ENCODE measurements at places on chromosomes 5 and 9.

- DNase-seq, result no peak
These were observed 93.2 kb downstream of the CDO1 start for GRCh38 chr5:115723220-115723619.

DNA sequence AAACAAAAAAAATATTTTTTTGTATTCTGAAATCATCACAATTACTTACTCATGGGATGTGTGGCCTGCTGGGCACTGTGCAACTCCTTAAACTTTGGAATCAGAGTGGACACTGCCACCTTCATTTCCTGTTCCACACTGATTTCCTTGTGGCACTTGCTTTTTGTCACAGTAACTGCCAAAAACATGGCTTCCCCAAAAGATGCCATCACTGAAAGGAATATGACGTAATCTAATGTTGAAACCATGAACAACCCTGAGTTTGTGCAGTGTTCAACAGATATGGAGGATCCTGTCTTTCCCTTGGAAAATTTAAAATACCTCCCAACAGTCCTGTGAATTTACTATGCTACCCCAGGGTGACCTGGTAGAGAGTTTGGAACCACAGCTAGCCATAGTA is 12.6 kb upstream of the IL12B start:
- DNase-seq, result no peak

- DNase-seq, result no peak
These were observed 498.8 kb upstream of the ZNF608 start for GRCh38 chr5:125245216-125245615.

DNA sequence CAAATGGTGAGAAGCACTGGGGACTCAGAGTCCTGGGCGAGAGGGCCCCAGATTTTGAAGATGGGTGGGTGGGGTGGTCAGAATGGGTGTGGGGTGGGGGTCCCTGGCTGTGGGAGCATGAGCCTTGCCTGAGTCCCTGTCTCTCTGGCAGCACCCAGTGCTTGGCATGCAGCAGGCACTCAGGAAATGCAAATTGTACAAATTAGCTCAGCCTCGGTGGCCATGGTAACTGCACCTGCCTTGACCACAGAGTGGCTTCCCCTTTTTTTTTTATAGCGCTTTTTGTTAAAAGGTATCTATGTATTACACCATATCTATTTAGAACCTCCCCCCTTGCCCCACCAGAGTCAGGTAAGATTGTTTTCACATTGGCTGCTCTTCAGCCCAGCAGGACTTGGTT is 19.2 kb upstream of the PITX1 start:
- DNase-seq, result no peak

DNA sequence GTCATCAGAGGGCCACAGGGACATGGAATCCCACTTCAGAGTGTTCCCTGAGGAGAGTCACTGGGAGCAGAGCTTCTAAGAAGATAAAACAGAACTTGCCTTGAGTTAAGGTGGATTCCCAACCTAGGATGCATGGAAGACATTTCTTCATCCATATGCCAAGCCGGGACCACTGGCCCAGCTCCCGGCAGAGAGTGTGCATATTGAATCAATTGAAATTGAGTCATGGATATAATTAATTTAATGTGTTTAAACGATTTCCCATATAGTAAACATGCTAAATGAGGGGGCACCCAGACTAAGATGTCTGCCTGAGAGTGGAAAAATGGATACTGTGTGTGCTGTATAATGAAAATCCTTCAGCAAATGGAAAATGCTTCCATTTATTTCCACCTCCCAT is 194.4 kb upstream of the TBC1D2 start:
- no peak for DNase-seq

GRCh38 chr9:87909310-87910041 is 8.3 kb upstream of the SPATA31C1 start:
- no peak for DNase-seq

DNA sequence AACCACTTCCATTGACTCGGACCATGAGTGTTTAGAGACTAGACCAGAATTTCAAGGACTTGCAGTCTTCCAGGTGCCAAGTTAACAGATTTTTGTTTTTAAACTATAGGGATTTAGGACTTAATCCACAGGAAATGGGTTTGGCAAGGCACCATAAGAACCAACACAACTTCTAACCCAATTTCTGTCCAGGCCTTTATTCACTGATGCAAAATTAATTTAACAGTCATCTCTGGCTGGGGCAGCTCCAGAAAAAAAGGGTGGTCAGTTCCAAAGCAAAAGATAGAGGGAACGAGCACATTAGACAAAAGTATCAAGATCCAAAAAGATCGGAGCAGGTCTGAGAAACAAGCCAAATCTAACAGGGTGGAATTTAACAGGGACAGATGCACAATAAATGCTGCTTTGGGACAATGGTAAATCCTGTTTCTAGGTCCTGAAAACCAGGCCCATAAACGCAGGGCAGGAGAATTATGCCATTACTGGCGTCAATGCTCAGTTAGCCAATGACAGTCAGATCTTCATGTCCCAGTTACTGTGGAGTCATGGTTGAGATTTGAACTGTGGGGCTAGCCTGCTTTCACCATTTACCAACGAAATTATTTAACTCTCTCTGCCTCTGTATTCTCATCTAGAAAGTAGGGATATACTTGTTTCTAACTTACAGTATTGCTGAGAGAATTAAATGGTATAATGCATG is 590.8 kb upstream of the BRINP1 start:
- DNase-seq, result no peak

DNA sequence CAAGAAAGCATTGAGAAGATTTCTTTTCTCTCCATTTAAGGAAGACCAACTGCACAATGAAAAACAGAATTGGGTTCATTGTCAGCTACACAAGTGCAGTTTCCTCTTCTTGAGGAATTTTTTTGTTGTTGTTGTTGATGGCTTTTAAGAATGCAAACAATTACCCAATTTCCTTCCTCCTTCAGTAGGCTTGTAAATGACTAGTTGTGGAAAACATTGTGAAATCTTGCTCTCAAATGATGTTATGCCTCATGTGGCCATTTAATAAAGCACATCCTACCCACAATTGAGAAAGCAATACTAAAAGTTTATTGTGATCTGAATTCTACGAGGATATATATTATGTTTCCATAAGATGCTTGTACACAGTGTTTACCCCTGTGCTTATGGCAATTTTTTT is 171.6 kb downstream of the FAM174A start:
- no peak for DNase-seq

DNA sequence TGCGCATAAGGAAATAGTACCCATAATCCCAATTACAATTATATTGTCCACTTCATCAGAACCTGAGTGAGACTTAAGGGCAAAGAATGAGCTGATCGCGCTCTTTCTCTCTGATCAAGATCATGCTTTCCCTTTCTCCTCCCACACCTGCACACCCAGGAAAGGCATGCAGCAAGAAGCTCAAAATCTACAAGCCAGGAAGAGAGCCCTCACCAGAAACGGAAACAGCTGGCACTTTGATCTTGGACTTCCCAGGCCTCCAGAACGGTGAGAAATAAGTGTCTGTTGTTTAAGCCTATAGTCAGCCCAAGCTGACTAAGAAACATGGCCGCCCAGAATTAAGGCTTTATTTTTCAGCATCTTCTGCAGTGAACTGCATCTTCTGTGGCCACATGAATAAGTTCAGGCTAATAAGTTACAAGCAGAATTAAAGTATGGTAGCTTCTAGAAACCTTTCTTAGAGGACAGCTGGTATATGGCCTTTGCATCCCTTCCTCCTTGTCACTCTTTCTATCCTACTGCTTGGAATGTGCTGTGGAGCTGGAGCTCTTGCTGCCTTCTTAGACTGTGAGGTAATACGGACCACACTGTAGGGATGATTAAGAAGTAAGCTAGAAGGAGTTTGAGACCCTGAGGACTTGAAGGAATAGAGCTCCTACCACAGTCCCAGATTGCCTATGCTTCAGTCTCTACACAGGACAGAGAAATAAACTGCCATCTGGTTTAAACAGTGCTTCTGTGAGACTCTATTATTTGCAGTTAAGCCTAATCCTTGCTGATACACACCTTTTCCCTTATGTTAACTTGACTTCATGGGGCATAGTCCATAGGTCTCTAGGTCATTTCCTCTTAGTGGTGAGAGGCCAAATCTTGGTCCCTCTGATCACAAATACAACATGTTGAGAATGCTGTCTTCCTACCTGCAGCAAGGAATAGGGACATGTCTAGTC is 17.2 kb downstream of the OR2S2 start:
- no peak for DNase-seq

DNA sequence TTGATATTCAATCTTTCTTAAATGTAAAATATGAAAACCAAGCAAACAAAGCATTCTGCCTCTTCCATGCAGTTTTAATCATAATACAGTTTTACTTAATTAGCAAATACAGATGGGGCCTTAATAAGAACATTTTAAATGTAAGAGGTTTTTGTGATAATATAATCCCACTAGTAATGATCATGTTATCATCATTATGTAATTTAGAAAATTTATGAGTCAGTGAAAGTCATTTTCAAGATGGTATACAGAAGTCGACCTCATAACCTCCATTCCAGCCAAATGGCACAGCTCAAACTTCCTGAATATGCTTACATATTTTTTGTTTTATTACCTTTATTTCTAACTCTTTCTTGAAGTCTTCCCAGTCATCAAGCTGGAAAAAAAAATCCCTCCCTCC is 102.2 kb upstream of the GNA14 start:
- DNase-seq, result no peak

DNA sequence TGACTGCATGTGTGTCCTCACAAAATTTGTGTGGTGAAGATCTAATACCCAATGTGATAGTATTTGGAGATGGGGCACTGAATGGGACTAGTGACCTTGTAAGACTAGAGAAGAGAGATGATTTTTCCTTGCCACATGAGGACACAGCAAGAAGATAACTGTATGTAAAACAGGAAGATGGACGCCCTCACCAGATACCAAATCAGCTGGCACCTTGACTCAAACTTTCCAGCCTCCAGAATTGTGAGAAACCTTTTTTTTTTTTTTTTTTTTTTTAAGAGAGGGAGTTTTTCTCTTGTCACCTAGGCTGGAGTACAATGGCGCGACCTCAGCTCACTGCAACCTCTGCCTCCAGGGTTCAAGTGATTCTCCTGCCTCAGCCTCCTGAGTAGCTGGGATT is 40.3 kb downstream of the UBTD2 start:
- DNase-seq, result no peak

GRCh38 chr9:17604556-17604955 is 25.7 kb downstream of the SH3GL2 start:
- no peak for DNase-seq

DNA sequence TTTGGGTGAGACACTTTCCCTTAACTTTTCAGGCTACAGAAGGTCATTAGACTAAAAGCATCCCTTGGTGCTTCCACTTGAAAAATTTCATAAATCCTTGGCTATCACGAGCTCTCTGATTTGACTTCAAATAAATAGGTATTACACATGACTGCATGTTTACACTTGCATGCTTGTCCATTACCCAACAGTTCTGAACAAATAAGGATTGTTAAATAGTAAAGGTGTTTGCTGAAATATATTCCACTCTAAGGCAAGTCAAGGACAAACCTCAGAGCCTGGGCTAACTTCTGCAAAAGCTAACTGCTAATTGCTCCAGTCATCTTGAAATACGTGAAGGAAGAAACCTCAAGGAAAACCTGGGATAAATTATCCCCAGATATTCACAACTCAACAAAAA is 14.5 kb downstream of the FBXW2 start:
- DNase-seq, result no peak

GRCh38 chr5:53969176-53969730 is 341.1 kb downstream of the ARL15 start:
- DNase-seq, result no peak

- DNase-seq, result no peak
These were observed 494.1 kb upstream of the TUSC1 start for GRCh38 chr9:26172301-26172700.
